ENCODE measurements at places on chromosomes 12 and 14. TPM values are rescaled to one million over a fixed set of nuclear protein-coding genes. Genes with fewer than 3 reads are reported as not detected.

DNA sequence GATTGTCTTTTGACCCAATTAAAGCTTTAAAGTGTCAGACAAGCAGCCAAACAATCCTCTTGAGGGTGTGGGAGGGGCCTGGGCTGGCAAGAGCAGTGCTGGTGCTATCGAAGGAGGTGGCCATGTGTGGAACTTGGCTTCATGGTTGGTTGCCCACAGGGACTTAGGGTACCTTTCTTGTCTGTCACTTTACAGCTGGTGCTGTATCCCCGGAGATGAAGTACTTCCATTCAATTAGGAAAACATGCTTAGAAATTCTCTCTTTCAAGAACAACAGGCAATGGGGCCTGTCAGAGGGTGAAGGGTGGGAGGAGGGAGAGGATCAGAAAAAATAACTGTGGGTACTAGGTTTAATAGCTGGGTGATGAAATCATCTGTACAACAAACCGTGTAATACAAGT, 86.5 kb downstream of the DAAM1 start:
- DNase-seq = peak; percentile 91

GRCh38 chr12:67539329-67539728, 109.2 kb upstream of the DYRK2 start:
- no peak for DNase-seq

DNA sequence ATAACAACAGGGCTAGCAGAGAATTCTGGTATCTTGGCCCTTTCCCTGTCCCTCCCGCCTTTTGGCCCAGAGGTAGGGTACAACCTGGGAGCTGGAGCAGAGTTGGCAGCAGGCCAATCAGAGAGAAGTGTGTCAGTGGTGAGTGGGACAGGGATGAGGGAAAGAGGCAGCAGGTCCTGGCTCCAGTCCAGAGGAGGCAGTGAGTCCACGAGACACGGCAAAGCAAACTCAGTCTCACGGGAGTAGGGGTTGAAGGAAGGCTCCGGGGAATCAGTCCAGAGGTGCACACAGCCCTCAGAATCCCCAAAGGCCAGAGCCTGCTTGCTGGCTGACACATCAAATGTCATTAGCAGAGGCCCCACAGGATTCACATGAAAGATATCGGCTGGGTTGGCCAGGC, 7.3 kb downstream of the PAN2 start:
- DNase-seq = no peak

GRCh38 chr12:86723326-86723725, 467.1 kb upstream of the MGAT4C start:
- no peak for DNase-seq

DNA sequence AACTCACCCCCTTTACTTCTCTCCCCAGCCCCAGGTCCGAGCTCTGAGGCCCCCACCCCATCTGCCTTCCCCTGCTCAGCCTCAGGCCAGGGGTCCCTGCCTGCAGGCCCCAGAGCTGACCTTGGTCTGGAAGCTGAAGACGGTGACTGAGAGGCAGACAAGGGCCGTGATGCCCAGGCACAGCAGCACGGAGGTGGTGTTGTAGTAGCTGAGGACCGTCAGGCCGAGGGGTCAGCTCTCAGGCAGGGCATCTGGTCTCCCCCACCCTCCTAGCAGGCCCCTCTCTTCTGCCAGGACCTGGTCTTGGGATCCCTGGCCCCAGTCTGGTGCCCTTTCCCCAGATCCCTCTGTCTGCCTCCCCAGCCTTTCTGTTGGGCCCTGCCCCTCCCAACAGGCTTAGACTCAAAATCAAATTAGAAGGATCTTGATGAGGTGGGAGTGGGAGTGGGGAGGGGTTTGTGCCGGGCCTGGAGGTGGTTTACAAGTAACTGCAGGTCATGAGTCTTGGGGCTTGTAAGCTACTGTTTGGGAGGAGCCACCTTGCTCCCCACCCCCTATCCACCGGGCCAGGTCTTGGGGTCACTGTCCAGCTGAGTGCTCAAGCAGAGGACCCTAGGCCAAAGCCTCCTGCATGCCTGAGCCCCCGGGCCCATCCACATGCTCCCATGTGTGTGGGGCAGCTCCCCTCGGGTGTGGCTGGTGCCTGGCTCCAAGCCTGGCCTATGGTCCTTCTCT, 14.2 kb downstream of the FAIM2 start:
- DNase-seq = no peak

- no peak for DNase-seq
These were observed 7.1 kb downstream of the ABCC9 start for GRCh38 chr12:21934173-21934572.

DNA sequence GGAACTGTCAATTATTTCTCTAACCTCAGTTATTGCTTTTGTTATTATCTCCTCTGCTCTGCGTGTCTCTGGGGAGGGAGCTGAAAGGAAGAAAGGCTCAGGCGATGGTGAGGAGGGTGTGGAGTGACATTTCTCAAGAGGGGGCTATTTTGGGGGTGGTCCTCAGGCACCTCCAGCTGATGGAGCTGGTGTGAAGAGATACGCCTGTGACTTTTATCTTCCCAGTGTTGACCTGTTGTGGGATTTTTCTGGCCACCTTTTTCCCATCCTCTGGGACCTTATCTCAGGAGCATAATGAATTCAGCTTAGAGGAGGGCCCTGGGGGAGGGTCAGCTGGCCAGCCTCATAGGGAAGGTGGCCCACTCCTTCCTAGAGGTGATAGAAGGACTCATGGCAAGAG, 26.4 kb downstream of the KCNA5 start:
- no peak for DNase-seq

DNA sequence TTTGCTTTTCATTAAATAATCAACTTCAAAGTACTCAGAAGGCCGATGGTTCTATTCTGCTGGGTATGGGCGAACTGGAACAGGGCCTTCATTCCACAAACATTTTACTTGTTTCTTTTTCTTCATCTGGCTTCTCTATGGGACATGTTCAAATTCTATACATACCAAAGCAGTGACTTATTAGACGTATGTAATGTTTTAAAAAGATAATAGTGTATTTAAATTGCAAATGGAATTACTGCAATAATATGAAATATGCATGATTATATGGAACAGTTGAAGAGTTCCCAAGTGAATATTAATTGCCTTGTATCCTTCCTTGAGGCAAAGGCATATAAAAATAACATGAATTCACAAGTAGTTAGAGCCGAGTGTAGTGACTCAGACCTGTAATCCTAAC, 75.5 kb downstream of the FAR2 start:
- DNase-seq = no peak

DNA sequence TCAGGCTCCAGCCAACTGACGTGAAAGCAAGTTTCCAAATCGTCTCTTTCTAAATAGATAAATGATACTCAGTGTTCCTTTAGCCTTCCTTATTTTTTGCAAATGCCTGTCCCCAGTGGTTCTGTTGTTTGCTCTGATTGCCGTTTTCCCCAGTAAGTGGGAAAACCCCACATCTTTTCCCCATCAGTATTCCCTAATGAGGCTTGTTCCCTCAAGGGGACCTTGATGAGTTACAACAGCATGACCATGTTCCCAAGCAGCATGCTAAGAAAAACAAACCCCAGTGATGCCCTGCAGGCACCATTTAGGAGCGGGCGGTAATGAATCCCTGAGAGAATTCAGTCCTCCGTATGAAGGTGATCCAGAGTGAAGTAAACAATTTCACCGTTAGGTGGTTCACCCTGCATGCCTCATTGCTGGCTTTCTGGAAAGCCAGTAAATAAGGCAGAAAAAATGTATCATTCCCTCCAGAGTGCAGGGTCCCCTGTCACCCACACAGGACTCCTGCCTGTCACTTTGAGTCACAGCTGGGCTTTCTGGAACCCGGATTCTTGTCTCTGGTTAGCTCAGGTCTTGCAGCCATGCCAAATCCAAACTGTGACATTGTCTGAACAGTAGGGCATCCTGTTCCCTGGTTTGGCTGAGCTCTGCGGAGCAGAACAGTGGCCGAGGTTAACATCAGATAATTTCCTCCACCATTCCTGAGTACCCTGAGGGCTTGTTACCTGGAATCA, 222.6 kb downstream of the RGS6 start:
- no peak for DNase-seq

- peak; percentile 73 for DNase-seq
These were observed 14.5 kb downstream of the CCDC198 start for GRCh38 chr14:57479197-57479596.

- no peak for DNase-seq
These were observed 219.3 kb upstream of the EEA1 start for GRCh38 chr12:93148412-93148811.

Gene DPY19L2
- total RNA-seq = 93.0 TPM

GRCh38 chr12:22459838-22460490, 84.4 kb downstream of the C2CD5 start:
- no peak for DNase-seq

- peak; percentile 24 for DNase-seq
These were observed 1.0 kb downstream of the KCNA1 start for GRCh38 chr12:4910502-4911315.

DNA sequence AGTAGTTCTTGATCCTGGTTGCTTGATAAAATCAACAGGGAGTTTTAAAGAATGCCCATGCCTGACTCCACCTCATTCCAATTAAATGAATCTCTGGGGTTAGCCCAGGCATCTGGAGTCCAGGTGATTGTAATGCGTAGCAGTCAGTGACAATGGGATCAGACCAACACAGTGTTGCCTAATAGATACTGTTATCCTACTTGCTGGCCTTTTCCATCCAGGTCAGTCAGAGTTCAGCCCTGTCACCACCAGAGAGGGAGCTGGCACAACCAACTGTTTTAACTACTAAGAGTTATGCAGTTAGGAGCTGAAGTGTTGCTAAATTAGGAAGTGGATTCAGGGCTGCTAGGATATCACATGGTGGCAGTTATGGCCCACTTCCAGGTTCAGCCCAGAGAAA, 107.1 kb downstream of the GPR135 start:
- peak; percentile 79 for DNase-seq

DNA sequence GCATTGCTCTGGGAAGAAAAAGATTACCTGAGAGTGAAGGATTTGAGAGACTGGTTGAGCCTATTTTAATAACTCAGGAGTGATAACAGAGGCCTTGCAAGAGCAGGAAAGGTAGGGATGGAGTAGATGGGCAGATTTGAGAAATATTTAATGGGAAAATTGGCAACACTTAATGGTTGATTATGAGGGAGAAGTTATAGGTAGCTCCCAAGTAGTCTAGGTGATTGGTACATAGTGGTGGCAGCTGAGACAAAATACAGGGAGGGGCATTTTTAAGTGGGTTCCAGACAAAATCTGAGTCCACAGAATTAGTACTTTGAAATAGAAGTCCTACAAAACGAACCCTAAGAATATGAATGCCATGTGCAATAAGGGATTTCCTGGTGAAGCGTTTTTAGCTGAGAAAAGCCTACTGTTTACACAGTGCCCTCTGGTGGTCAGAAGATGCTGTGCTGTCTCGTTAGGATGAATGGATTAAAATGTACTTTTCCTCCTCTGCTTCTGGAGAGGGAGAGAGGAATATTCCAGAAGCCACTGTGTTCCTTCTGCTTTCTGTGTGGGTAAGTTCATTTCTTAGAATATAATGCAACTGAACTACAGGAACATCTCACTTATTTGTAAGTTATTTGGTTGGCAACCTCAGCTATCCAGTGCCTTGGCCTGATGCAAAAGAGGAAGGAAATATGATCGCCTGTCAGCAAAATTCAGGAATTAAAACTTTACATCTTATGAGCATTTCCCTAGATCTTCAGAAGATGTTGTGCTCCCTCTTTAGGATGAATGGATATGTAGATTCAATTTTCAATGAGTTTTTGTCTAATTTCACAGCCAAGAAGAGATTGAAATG, 6.5 kb downstream of the ZBTB1 start:
- peak; percentile 71 for DNase-seq

Gene FGD6
- 31.6 TPM for total RNA-seq

- DNase-seq = no peak
These were observed 28.5 kb downstream of the YARS2 start for GRCh38 chr12:32727237-32727636.

DNA sequence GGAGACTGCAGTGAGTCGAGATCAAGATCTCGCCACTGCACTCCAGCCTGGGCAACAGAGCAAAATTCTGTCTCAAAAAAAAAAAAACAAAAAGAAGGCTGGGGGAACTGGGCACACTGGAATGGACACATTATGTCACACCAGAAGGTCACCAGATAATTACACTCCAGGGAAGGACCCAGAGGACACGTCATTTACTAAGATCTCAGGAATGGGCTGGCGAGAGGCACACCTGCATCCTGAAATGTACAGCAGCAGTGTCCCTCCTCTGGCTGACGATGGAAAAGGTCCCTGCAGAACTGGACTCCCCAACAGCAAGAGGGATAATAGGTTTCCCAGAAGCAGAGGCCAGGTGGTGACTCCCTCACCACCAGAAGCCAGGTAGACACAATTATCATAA, 243.5 kb downstream of the BCL11B start:
- no peak for DNase-seq

GRCh38 chr12:11731042-11731357, 81.5 kb downstream of the ETV6 start:
- DNase-seq = no peak

GRCh38 chr12:19203539-19204506, 74.3 kb downstream of the PLEKHA5 start:
- no peak for DNase-seq

Gene ALDH1L2
- 9.1 TPM for total RNA-seq

Gene HSP90B1
- 1,110 TPM for total RNA-seq

GRCh38 chr12:115172521-115172920, 488.5 kb upstream of the TBX3 start:
- no peak for DNase-seq

Gene SRSF9
- 68.1 TPM for total RNA-seq

GRCh38 chr12:49133014-49133413, 1.8 kb upstream of the TUBA1B start:
- no peak for DNase-seq

DNA sequence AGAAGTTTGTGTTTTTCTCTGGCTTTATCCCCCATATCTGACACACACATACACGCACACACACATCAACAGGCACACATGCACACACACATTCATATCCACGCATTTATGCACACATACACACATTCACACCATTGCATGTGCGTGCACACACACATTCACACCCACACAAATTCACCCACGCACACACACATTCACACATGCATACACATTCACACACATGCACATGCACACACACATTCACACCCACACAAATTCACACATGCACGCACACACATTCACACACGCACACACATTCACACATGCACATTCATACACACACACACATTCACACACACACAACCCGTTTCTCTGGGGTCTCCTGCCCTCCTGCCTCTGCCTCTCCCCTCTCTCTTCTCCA, 264.2 kb downstream of the BCL11B start:
- DNase-seq = no peak

- DNase-seq = peak; percentile 9
These were observed 74.1 kb upstream of the SLC38A2 start for GRCh38 chr12:46446645-46447044.

GRCh38 chr12:93198086-93198485, 179.6 kb upstream of the NUDT4 start:
- no peak for DNase-seq

Measured in thyroid gland (tissue), 4 donors.